ENCODE measurements at places on chromosomes 12 and 14. TPM values are rescaled to one million over a fixed set of nuclear protein-coding genes. Genes with fewer than 3 reads are reported as not detected.
A peak's percentile ranks its signal among the peaks of the same experiment; 100 is the strongest.

The DYRK4 gene
- 59.6 TPM for polyA plus RNA-seq

The GUCY2C gene
- 126 TPM for polyA plus RNA-seq

The TAS2R30 gene
- polyA plus RNA-seq = 0.07 TPM

The TAS2R13 gene
- 0.03 TPM for polyA plus RNA-seq

The KRT6C gene
- polyA plus RNA-seq = not detected

The KLHL33 gene
- polyA plus RNA-seq = 0.64 TPM

The ADCY6 gene
- polyA plus RNA-seq = 54.2 TPM

GRCh38 chr14:95699412-95699811 lies 13.2 kb downstream of the TCL1B start:
- DNase-seq = no peak

DNA sequence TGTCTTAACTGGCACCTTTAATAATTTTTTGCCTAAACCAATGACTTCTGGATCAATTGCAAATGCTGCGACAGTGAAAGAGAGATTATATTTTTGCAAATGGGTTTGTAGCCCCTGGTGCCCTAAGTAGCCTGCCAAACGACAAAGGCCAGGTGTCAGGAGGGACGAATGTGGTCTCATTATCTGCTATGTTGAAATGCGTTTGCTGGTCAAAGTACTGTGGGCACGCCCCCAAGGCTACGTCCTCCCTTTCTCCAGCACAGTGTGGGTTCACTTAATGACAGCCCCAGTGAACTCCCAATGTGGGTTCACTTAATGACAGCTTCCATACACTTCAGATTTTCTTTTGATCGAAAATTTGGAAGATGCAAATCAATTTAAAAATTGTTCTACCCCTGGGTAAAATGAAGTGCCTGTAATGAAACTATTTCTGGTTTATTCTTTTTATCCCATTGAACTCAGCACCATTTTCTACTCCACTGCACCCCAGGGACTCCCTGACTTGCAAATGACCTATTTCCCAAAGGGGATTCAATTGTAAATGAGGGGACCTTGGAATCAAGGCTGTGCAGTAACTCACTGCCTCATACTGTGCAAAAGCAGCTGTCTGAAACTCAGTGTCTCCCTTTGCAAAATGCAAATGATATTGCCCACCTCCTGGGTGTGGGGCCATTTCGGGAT lies 1.4 kb downstream of the SERPINA11 start:
- DNase-seq = peak; percentile 57

DNA sequence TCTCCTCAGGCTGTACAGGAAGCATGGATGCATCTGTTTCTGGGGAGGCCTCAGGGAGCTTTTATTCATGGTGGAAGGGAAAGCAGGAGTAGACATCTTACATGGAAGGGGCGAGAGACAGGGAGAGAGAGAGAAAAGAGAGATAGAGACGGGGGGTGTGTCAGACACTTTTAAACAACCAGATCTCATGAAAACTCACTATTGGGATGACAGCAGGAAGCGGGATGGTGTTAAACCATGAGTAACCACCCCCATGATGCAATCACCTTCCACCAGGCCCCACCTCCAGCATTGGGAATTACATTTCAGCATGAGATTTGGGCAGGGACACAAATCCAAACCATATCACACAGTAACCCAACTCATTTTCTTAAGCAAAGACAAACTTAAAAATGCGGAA lies 110.0 kb upstream of the EEA1 start:
- DNase-seq = no peak

GRCh38 chr12:24109381-24110039 lies 160.0 kb upstream of the SOX5 start:
- DNase-seq = no peak

DNA sequence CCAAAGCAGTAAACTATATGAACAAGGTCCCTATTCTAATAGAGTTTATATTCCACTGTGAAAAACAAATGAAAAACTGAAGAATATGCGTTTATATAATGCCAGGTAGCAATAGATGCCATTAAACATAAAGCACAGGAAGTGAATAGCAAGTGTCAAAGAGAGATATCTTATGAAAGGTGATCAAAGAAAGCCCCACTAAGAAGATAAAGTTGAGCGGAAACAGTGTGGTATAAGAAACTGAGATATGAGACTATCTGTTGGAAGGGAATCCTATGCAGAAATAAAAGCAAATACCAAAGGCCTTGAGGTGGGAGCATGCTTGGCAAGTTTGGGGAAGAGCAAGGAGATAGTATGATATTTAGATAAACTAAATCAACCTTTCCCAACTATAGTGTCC lies 123.1 kb upstream of the FAR2 start:
- DNase-seq = no peak

- DNase-seq = peak; percentile 81
These were observed 14.6 kb upstream of the PNMA1 start for GRCh38 chr14:73728717-73729330.

DNA sequence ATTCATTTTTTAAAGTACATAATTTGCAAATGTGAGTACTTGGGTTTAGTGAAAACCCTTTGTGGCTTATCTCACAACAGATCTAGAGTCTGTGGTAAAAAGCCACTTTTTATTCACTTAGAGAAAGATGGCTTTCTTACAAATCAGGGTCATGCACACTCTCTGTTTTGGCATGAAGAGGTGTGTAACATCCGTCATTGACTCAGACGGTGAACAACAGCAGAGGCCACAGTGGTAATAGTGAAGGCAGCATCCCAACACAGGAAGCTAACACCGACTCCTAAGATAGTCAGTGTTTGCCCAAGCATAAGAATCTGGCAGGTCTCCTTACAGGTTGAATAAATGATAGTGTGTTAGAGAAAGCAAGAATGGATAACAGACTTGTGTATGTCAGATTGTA lies 593.0 kb downstream of the SOX5 start:
- no peak for DNase-seq

- no peak for DNase-seq
These were observed 31.0 kb upstream of the GRIP1 start for GRCh38 chr12:66709893-66710292.

DNA sequence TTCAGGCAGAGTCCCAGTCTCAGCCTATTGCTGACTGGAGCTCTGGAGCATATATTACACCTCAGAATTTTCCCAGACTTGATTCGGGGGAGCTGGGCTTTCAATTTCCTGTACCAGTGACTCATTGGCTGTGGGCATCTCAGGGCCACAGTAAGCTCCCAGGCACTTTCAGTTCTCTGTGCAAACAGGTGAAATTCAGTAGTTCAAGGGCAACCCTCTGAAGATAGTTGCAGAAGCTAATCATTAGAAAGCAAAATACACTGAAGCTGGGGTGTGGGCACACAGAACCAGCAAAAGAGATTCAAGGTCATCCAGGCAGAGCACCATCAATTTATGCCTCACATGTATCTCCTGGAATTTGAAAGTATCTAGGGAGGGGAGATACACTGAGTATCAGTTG lies 8.1 kb upstream of the NIN start:
- DNase-seq = no peak

DNA sequence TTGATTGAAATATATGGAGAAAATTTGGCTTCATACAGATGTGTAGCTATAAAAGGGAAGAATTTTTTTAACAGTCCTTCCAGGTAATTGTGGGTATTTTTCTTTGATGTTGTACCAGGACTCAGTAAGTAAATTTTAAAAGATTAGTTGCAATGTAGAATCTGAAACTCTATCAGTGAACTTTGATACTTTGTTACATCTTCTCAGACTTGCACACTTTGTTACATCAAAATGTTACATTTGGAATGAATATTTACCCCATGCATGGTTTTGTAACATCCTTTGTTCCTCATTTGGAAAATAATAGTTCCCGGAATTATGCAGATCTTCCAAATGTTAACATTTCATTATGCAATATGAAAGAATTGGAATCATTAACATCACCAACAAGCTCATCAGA lies 13.8 kb downstream of the MTHFD1 start:
- no peak for DNase-seq

DNA sequence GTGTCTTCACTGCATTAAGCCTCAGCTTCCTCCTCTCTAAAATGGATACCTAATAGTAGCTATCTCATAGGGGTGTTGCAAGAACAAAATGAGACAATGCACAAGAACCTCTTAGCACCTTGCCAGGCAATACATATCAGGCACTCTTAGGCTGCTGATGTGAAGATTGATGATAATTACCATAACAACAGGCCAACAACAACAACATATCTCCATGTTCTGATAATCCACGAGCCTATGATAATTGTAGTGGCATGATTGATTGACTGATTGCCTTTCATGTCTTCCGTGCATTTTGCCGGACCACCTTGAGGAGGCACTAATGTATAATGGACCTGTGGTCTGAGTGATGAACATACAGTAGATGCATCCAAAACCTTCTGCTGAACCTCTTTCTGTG lies 50.7 kb upstream of the WSCD2 start:
- no peak for DNase-seq

DNA sequence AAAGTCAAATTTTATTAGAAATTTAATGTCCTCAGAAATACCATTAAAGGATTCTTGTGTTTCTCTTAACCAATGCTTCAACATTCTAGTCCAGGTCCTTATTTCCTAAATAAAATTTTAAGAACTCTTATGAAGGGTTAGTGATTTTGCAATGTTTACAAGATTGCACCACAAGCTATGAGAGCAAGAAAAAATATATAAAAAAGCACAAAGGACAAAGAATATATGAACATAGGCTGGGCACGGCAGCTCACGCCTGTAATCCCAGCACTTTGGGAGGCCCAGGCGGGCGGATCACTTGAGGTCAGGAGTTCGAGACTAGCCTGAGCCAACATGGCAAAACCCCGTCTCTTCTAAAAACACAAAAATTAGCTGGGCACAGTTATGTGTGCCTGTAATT lies 7.7 kb downstream of the RACGAP1 start:
- DNase-seq = no peak

DNA sequence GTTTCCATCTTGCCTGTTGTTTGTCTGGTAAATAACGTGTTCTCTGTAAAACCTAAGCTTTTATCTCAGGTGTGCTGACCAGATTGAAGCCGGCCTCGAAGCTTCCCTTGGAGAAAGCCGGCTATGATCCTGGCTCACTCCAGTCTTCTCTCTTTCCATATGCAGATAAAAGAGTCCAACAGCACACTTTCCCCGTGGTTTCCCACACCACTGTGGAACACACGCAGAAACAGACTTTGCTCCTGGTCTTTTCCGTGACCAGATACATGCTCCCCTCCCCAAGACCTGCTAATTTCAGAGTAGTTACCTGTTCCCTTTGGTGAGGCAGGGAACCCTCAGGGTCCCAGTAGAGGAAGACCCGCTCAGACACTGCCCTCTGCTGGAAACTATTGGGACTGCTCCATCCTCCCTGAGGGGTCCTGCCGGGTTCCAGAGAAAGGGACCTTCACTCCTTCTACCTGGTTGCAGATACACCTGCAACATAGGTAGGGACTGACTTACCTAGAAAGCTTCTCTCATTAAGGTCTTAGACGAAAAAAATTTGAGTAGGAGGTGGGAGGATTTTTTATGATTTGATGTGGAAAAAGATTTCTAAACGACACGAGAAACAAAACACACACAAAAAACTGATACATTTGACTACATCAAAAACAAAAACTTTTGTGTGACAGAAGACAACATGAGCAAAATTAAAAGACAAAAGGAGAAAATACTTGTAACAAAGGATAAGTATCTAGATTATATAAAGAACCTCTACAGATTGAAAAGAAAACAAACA lies 415.4 kb upstream of the CCDC196 start:
- no peak for DNase-seq

GRCh38 chr14:96631621-96632362 lies 129.6 kb downstream of the PAPOLA start:
- DNase-seq = no peak

- DNase-seq = no peak
These were observed 51.3 kb downstream of the KCNA5 start for GRCh38 chr12:5094986-5095385.

- DNase-seq = no peak
These were observed 30.6 kb downstream of the CMKLR1 start for GRCh38 chr12:108308395-108309085.

DNA sequence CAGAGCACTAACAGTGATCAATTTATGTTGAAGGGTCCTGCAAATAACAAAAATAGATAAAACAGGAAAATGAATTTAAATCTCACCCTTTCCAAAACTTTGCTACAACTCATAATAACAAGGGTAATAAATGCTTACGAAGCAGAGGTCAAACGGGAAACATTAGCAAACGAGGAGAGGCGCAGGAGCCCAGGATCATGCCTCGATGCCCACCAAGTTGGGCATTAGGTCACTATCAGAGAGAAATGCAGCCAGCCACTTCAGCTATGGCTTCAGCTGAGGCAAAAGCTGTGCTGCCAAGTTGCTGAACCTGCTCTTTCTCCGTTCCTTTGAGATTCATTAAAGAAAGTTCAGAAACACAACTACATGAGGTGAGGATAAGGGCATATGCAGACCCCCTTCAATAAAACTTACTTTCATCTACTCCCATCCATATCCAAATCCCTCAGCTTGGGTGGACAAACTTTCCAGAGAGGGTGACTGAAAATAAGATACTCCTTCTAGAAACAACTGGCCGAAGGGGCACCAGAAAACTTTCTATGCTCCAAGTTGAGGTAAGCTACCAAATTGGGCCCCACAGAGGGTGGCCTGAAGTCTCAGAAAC lies 7.9 kb downstream of the NKX2-1 start:
- no peak for DNase-seq

DNA sequence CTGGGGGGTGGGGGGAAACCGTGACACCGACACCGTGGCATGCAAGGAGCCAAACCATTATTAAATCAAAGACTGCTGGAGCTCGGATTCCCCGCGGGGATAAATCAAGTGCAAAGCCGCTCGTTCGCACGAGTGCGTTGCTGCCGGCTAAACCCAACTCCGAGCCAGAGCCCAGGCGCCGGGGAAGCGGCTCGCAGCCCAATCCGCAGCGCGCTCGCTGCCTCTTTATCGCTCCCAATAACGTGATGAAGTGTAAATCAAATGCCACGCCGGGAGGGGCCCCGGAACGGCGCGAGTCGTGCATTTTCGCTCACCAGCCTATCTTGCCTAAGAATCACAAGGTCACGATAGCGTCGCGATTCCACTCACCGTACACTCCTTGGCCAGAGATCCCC lies 1.3 kb downstream of the MDGA2 start:
- no peak for DNase-seq

DNA sequence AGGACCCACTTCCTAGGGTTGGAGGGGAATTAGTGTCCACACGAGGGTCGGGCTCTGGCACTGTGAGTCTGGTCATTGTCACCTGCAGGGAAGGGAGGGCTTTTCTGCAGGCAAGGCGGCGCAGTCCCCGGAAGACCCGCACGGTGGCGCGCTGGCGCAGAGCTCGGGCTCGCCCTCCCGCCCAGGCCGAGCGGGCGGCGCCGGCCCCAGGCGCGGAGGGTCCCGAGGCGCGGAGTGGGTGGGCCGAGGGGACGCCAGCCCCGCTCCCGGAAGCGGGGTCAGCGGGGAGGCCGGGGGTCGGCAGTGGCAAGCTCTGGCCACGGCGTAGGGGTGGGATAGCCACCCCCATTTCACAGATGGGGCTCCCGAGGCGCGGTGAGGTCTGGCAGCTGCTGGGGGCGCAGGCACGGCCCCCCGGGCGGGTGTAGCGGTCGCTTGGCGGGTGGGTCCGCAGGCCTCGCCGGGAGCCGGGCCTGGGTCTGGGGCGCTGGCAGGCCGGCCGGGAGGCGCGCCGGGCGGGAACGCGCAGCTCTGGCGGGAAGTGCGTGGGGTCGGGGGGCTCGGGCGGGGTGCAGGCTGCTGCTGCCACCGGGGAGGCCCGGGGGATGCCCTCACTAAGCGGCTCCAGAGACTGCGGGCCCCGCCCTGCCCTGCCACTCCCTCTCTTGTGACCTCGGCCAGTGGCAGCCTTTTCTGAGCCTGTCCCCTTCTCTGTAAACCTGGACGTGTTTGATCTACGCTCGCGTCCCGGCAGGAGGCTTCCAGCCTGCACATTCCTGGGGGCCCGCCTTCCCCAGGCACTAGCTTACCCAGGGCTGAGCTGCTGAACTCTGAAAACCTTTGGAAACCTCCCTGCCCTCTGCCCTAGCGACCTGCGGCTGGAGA lies 46.1 kb downstream of the CYP46A1 start:
- DNase-seq = peak; percentile 85

All from large intestine (tissue), 12 donors.